ENCODE measurements at places on chromosomes 6 and 20.

GRCh38 chr20:41004531-41005360 lies 23.9 kb upstream of the TOP1 start:
- H3K36me3 ChIP-seq = no peaks in the 10 kb centered on the region
- no peak for DNase-seq
- no peaks in the 10 kb centered on the region for H3K27me3 ChIP-seq
- H3K4me1 ChIP-seq = peaks cover 41% of the 10 kb centered on the region
- H3K27ac ChIP-seq = peak overlapping the region; percentile 94

- no peak overlapping the region for H3K4me3 ChIP-seq
- no peak for DNase-seq
- no peak overlapping the region for H3K27ac ChIP-seq
- no peaks in the 10 kb centered on the region for H3K27me3 ChIP-seq
Measured at GRCh38 chr6:123321020-123321419, 315.7 kb downstream of the TRDN start.

GRCh38 chr20:5945963-5946362 lies 4.4 kb downstream of the TRMT6 start:
- H3K27ac ChIP-seq = no peak overlapping the region
- H3K36me3 ChIP-seq = peaks cover 16% of the 10 kb centered on the region
- DNase-seq = no peak
- H3K4me1 ChIP-seq = peaks cover 8% of the 10 kb centered on the region
- no peak overlapping the region for H3K4me3 ChIP-seq
- H3K27me3 ChIP-seq = no peaks in the 10 kb centered on the region

DNA sequence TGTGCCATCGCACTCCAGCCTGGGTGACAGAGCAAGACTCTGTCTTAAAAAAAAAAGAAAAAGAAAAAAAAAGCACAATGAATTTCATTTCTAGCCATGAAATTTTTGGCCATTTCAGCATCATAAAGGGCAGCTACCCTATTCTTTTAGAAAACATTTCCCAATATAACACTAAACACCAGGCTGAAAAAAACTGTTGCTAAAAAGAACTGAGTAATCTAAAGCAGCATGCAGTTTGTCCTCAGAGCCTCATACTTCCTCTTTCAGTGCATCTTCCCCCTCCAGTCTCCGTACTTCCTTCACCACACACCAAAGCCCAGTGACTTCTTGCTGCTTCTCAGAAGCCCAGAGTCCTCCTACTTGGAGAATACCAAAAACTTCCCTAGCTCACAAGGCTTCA lies 5.6 kb upstream of the IFNGR1 start:
- no peak for DNase-seq
- H3K27me3 ChIP-seq = no peaks in the 10 kb centered on the region
- no peak overlapping the region for H3K4me3 ChIP-seq
- H3K4me1 ChIP-seq = peaks cover 40% of the 10 kb centered on the region
- peak overlapping the region; percentile 73 for H3K27ac ChIP-seq
- H3K36me3 ChIP-seq = no peaks in the 10 kb centered on the region

- no peaks in the 10 kb centered on the region for H3K36me3 ChIP-seq
- DNase-seq = no peak
- no peak overlapping the region for H3K27ac ChIP-seq
- H3K4me3 ChIP-seq = no peak overlapping the region
- no peaks in the 10 kb centered on the region for H3K27me3 ChIP-seq
Measured at GRCh38 chr20:32607727-32608663, 22.9 kb upstream of the NOL4L start.

DNA sequence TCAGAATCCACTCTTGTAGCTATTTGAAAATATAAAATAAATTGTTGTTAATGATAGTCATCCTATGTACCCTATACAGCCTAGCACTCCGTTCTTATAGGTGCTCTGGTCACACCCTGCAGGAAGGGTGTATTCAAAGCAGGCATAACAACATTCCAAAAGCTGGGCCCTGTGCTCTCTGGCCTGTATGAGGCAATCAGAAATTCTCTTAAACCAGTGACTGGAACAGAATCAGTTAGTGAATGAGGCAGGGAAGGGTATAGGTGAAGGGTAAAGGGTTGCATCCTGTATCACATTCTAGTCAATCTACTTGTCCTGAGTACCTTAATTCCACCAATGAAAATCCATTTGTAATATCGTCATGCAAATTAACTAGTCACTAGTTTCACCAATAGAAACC lies 154.5 kb upstream of the ZNF217 start:
- peaks cover 10% of the 10 kb centered on the region for H3K4me1 ChIP-seq
- no peak overlapping the region for H3K4me3 ChIP-seq
- H3K27ac ChIP-seq = peak overlapping the region; percentile 78
- no peak for DNase-seq

GRCh38 chr20:57667924-57668782 lies 41.7 kb downstream of the PMEPA1 start:
- H3K27ac ChIP-seq = no peak overlapping the region
- no peaks in the 10 kb centered on the region for H3K36me3 ChIP-seq
- peaks cover 28% of the 10 kb centered on the region for H3K4me1 ChIP-seq

DNA sequence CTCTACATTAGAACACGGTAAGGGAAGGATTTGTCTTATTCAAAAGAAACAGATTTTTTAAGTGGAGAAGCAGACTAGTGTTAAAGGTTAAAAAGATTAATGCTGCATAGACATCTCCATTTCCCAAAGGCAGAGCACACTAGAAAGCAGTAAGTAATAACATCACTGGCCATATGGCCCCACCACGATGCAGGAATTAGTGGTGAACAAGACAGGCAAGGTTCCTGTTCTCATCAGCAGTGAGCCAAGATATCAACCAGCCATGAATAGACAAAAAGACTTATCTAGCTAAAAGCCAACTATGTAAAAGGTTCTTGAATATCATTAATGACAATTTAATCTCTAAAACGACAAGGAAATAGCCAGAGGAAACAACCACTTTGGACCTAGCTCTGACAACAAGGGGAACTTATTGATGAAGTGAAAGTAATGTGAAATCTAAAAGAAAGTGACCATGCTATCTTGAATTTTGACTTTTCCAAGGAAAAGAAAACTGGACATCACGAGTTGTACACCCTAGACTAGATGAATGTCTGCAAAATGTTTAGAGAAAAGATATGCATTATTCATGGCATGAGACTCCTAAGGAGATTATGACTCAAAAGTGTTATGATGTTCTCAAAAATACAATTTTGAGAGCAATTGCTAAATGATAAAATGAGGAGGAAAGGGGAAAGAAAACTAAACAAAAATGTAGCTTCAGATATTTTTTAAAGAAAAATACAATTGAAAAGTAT lies 157.9 kb upstream of the STXBP5 start:
- H3K36me3 ChIP-seq = no peaks in the 10 kb centered on the region
- no peaks in the 10 kb centered on the region for H3K27me3 ChIP-seq
- no peaks in the 10 kb centered on the region for H3K4me1 ChIP-seq

- no peak overlapping the region for H3K4me3 ChIP-seq
- H3K4me1 ChIP-seq = peaks cover 44% of the 10 kb centered on the region
- no peak for DNase-seq
- peak overlapping the region; percentile 33 for H3K27ac ChIP-seq
- H3K27me3 ChIP-seq = no peaks in the 10 kb centered on the region
- no peaks in the 10 kb centered on the region for H3K36me3 ChIP-seq
Measured at GRCh38 chr6:137157601-137158000, 15.8 kb downstream of the IL22RA2 start.

DNA sequence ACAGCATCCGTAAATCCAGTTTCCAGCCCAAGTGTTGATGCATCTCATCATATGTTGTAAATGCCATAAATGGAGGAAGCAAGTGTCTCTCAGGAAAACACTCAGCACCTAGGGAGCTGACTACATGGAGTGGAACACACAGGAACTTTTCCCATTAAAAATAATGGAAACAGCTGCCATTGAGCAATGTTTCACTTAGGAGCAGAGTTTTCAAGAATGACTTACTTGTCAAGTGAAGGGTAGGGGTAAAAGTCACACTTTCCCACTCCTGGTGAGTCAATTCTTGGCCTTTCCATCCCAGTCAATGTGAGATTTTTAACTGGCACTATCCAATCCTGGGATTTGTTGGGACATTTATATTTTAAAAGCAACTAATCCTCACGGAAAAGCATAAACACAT lies 119.4 kb upstream of the ASF1A start:
- H3K27me3 ChIP-seq = no peaks in the 10 kb centered on the region
- no peak for DNase-seq
- H3K4me3 ChIP-seq = no peak overlapping the region
- no peaks in the 10 kb centered on the region for H3K4me1 ChIP-seq
- H3K27ac ChIP-seq = no peak overlapping the region
- H3K36me3 ChIP-seq = no peaks in the 10 kb centered on the region

DNA sequence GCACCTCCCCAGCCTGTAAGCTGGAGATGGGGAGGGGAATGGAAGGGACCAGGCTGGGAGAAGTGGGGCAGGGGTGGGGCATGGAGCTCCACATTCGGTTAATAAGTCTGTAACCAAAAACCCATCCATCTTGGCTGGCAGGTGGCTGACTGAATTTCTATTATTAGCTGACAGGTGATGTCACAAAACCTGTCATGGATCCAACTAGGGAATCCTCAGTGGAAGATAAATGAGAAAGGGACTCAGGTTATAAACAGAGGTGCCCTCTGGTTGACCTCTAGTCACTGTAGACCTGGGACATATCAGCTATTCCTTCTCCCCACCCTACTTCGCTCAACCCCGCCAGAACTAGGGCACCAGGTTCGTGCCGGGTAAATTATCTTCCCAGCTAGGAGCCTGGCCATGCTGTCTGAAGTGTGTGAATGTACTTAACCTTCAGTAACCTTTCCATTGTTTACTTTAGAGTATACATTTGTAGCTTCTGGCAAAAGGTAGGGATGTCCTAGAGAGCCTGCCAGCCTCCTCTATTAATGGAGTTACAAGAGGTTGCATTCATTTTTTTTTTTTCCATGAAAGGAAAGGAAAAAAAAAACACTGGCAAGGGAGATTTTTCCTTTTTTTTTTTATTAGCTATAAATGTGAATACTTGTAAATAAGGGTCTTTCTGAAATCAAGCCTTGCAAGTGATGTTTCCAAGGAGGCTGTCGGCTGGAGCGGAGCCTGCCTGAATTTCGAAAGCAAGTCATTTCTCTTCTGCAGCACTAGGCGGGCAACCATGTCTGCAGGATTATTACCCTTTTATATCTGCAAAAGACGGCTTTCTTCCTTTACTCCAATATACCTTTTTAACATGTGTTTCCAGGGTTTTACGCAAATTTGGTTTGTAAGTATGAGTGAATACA lies 135.9 kb downstream of the TMEM242 start:
- peak overlapping the region; percentile 64 for H3K27ac ChIP-seq
- peaks cover 38% of the 10 kb centered on the region for H3K4me1 ChIP-seq
- H3K4me3 ChIP-seq = no peak overlapping the region
- DNase-seq = no peak
- peaks cover 94% of the 10 kb centered on the region for H3K36me3 ChIP-seq

GRCh38 chr6:125904871-125905270 lies 51.7 kb upstream of the HINT3 start:
- H3K36me3 ChIP-seq = peaks cover 51% of the 10 kb centered on the region
- H3K4me3 ChIP-seq = no peak overlapping the region
- H3K4me1 ChIP-seq = no peaks in the 10 kb centered on the region
- no peak for DNase-seq
- H3K27ac ChIP-seq = no peak overlapping the region
- no peaks in the 10 kb centered on the region for H3K27me3 ChIP-seq

- no peaks in the 10 kb centered on the region for H3K4me1 ChIP-seq
- H3K27ac ChIP-seq = peak overlapping the region; percentile 98
- peak overlapping the region; percentile 52 for H3K4me3 ChIP-seq
- no peak for DNase-seq
Measured at GRCh38 chr6:26272171-26272637, 92.8 kb upstream of the BTN3A2 start.

- no peaks in the 10 kb centered on the region for H3K4me1 ChIP-seq
- H3K27ac ChIP-seq = peak overlapping the region; percentile 29
- H3K27me3 ChIP-seq = no peaks in the 10 kb centered on the region
Measured at GRCh38 chr6:16391451-16391912, 153.1 kb downstream of the GMPR start.

DNA sequence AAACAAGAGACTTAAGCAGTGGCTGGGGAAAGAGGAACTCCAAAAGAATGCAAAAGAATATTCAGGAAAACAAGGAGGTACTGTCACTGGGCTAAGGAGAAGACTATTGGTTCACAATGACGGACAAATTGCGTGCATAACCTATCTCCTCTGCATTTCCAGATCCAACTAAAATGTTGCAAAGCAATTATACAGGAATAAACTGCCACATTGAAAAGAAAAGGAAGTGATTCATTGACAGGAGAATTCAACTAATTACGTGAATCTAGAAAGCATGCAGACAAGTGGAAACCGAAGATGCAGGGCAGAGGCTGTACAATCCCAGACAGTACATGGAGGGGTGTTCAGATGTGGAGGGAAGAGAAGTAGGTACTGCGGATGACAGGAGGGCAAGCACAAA lies 152.8 kb upstream of the RIPOR2 start:
- H3K4me1 ChIP-seq = peaks cover 18% of the 10 kb centered on the region
- no peak overlapping the region for H3K4me3 ChIP-seq
- H3K27me3 ChIP-seq = no peaks in the 10 kb centered on the region
- H3K27ac ChIP-seq = peak overlapping the region; percentile 54

GRCh38 chr20:31840906-31841816 lies 4.2 kb downstream of the FOXS1 start:
- H3K27ac ChIP-seq = peak overlapping the region; percentile 61
- DNase-seq = no peak
- no peaks in the 10 kb centered on the region for H3K27me3 ChIP-seq

DNA sequence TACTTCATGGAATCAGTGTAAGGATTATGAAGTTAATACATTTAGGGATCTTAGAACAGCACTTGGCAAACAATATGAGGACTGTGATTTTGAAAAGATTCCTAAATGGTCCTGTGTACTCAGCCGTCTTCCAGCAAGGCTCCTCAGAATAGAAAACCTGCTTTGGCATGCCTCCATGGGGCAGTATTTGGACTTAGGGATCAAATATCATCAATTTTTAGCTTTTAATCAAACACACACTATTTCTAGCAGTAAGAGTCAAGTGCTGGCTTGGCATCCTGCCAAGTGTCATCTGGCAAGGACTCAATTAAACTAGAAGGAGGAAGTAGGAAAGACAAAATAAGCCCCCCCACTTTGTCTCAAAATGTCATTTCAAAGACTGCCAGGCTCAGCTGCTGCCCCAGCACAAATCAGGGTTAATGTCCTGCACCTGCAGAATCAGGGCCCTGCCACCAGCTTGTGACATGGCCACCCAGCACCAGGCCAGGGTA lies 40.8 kb downstream of the IYD start:
- H3K4me1 ChIP-seq = no peaks in the 10 kb centered on the region
- no peaks in the 10 kb centered on the region for H3K36me3 ChIP-seq
- no peak overlapping the region for H3K27ac ChIP-seq
- H3K4me3 ChIP-seq = no peak overlapping the region
- DNase-seq = no peak
- H3K27me3 ChIP-seq = no peaks in the 10 kb centered on the region

Measured in esophagus squamous epithelium (tissue), 5 donors.